ENCODE measurements at places on chromosomes 11 and 22.

DNA sequence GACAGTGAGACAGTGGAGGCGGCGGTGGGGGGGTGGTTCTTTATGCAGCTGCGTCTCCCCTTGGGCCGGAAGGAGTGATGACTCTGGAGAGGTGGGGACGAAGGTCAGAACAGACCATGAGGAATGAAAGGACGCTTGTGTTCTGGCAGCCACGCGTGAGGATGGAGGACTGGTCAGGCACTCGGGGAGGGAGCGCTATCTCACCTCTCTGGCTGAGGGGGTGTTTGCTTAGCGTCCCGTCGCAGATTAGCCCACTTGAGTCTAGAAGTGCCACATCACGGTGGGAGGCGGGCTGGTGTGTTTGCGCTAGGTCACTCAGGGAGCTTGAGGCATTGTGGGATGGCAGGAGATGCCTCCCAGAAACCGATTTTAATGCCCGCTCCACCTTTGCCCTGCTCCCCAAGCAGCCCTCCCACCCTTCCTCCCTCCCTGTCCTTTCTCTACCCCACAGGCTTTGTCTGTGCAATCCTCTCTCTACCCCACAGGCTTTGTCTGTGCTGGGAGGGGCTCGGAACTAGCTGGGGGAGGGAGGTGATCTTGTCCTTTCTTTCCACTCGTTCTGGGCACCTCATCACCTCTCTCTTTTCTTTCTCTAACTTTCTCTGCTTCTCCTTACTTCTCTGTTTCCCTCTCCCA is 97.8 kb downstream of the PKNOX2 start:
- no peak for DNase-seq

- no peak for DNase-seq
Measured at GRCh38 chr11:65616575-65617001, 1.0 kb downstream of the PCNX3 start.

DNA sequence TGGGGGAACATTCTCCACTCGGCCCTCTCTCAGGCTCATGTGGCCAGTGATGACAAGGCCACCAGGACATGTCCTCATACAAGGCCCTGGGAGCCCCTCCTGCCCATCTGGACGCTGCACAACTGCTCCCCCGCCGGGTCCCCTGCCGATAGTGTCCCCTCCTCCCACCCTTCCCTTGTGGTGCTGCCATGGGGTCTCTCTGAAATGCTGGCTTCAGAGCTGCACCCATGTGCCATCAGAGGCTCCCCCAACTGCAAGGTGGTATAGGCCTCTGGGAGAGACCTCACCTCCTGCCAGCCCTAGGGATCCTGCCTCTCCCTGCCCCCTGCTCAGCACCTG is 113.0 kb downstream of the KCNQ1OT1 start:
- DNase-seq, result no peak

DNA sequence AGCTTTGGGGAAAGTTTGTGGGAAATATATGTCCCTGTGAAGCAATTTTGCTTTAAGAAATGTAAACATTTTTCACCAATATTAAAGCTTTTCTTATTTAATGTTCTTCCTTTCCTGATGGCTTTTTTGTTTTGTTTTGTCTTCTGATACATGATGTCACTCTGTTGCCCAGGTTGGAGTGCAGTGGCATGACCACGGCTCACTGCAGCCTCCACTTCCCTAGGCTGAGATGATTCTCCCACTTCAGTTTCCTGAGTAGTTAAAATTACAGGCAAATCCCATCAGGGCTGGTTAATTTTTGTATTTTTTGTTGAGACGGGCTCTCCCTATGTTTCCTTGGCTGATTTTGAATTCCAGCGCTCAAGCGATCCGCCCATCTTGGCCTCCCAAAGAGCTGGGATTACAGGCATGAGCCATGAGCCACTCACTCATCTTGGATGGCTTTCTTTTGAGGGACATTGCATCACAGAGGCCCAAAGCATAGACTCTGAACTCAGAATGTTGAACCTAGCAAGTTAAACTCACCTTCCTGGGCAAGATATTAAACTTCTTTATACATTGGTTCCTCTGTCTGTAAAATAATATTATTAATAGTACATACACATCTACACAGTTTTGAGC is 651 bp upstream of the CARD16 start:
- no peak for DNase-seq

DNA sequence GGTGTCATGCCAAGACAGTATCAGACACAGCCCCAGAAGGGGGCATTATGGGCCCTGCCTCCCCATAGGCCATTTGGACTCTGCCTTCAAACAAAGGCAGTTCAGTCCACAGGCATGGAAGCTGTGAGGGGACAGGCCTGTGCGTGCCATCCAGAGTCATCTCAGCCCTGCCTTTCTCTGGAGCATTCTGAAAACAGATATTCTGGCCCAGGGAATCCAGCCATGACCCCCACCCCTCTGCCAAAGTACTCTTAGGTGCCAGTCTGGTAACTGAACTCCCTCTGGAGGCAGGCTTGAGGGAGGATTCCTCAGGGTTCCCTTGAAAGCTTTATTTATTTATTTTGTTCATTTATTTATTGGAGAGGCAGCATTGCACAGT is 14.6 kb downstream of the IL10RA start:
- no peak for DNase-seq

DNA sequence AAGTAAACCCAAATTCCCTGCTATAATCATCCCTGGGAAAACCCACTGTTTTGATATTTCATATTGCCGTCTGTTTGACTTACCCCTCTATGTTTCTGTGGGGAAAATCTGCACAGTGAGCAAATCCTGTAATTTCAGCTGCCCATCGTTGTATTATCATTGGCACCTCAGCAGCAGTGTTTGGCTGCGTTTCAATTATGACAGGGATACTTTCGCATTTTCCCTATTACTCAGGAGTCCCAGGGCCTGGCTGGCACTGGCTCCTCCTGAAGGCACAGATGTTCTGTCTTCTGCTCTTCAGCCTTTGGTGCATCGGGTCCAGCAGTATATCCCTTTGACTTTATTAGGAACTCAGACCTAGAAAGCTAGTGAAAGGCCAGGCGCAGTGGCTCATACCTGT is 12.2 kb upstream of the MMP12 start:
- no peak for DNase-seq

GRCh38 chr22:42925598-42925997 is 68.5 kb upstream of the ARFGAP3 start:
- DNase-seq, result no peak
